ENCODE measurements at places on chromosomes 2 and 18. TPM values are rescaled to one million over a fixed set of nuclear protein-coding genes. Genes with fewer than 3 reads are reported as not detected.

The ASAP2 gene
- polyA plus RNA-seq = not detected

The CNRIP1 gene
- polyA plus RNA-seq = not detected

The ITPRIPL1 gene
- 4.4 TPM for polyA plus RNA-seq

The PKDCC gene
- polyA plus RNA-seq = not detected

The EFHD1 gene
- polyA plus RNA-seq = 0.73 TPM

The PLGLB1 gene
- polyA plus RNA-seq = 1.5 TPM

The CRYBA2 gene
- not detected for polyA plus RNA-seq

The KATNAL2 gene
- 0.59 TPM for polyA plus RNA-seq

The SAG gene
- polyA plus RNA-seq = not detected

The GREB1L gene
- 0.05 TPM for polyA plus RNA-seq

The L3MBTL4 gene
- 0.61 TPM for polyA plus RNA-seq

The XDH gene
- polyA plus RNA-seq = not detected

The UBXN4 gene
- 113 TPM for polyA plus RNA-seq

The CD28 gene
- polyA plus RNA-seq = 1.3 TPM

The ACMSD gene
- polyA plus RNA-seq = not detected
